ENCODE measurements at places on chromosomes 5 and 9.

DNA sequence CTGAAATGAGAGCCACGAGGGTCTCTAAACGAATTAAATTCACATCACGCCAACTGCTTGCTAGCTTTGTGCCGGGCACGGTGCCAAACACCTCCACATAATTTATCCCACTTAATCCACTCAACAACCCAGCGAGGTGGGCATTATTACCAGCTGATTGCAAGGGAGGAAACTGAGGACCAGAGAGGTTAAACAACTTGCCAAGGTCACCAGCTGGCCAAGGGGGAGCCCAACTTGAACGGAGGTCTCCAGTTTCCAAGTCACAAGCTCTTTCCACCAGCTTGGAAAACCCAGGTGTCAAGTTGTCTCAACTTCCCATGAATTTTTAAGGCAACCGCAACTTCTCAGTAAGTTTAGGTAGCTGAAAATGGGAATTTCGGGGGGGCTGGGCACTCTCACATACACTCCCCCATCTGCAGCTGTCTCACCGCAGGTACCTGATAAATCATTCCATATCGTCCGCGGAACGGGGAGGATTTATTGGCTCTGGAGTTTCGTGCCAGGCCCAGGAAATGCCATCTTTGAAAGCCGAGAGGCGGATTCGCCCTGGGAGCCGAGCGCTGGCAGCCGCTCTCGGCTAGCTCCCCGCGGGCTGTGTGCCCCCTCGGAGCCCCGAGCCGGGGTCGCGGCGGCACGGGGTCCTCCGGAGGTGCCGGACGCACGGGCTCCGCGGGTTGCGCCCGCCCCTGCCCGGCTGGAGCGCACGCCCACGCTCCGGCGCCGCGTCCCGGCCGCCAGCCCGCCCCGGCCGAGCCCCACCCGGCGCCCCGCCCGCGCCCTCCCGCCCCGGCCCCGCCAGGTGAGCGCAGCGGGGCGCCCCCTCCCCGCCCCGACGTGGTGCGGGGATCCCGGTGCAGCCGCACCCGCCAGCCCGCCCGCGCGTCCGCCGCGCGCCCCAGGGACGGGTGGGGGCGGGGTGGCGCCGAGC lies 617 bp downstream of the PTPN3 start:
- DNase-seq, result no peak

DNA sequence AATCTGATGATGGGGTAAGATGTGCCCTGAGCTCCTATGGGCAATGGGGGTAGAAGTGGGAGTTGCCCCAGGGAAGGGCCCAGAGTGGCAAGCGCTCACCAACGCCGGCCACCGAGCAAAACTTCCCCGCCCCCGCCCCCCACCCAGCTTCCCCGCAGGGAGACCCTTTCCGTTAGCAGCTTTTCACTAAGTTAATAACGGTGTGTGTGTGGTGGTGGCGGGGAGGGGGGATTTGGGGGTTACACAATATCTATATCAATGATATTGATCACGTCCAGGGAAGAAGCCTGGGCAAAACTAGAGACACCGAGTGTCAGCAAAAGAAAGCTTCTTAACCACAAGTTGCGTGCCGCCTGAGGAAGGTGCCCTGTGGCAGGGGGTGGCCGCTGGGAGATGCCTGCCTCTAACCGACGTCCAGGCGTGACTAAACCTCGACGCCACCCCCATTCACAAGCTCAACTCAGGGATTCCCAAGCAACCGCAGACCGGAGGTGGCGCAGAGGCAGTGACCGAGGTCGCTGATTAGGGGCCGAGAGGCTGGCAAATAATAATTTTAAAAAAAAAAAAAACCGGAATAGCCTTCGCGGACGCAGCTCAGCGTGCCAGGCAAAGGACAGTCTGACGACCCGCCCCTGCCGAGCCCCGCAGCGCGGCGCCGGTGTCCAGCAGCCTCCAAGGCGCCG lies 222.6 kb downstream of the MEF2C start:
- DNase-seq, result peak; percentile 94

DNA sequence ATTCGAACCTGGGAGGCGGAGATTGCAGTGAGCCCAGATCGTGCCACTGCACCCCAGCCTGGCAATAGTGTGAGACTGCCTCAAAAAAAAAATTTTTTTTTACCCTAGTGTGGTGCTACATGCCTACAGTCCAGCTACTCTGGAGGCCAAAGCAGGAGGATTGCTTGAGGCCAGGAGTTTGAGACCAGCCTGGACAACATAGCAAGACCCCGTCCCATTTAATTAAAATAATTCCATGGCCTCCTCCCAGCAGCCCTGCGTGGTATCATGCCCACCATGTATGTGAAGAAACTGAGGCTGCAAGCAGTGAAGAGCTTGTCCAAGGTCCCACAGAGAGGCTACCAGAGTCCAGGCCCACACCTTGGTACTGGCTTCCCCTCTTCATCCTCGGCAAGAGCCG lies 19.4 kb upstream of the PHYHD1 start:
- no peak for DNase-seq

DNA sequence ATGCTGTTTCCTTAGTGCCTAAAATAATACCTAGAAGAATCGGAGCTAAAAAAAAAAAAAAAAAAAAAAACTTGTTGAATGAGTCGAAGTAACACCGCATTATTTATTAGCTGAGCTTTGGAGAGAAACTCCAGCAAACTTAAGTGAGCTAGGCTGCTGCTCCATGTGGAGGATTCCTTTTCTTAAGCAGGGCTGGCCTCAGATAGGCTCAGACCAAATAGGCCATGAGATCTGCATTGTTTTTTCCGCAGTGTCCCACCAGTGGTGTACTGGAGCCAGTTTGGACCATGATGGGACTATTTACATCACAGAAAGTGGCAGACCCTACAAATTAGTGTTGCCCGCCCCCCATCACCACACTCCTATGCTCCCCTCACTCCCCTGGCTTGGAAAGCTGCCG lies 341.4 kb downstream of the DTWD2 start:
- no peak for DNase-seq

DNA sequence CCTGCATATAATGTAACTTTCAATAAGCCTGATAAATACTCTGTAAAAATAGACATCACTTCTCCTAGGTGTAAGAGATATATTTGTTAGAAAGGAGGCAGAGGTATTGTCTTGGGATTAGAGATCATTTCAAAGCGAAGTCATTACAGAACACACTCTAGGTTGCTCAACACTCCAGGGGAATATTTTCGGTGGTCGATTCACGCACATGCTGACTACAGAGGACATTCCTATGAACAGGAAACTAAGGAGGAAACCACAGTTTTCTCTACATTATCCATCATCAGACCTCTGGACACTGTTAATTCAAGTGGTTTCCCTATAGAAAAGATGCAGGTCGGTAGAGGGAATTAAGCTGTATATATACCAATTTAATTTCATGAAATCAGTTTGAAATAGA lies 370.0 kb downstream of the NDUFS4 start:
- DNase-seq, result no peak

DNA sequence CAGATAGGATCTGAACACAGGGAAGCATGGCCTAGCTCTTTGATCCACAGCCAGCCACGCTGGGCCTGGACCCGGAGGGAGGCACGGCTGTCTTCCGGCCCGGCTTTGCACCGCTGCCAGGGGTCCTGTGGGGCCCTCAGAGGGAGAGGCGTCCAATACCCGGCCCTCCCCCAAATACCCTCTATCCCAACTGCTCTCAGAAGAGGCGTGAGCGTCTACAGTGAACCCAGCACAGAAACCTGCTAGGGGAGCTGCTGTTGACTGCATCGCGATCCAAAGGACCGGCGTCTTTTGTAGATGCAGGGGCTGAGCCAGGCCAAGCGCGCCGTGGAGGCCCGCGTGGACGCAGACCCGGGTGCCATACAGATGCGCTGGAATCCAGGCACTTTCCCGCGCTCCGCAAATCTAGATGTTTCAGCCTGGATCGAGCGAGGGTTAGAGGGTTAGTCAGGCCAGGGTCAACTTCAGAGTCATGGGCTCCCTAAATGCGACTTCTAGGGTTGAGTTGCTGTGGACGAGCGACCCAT lies 1.1 kb upstream of the TCF7 start:
- no peak for DNase-seq

GRCh38 chr5:122154491-122154890 lies 25.1 kb downstream of the ZNF474 start:
- no peak for DNase-seq

DNA sequence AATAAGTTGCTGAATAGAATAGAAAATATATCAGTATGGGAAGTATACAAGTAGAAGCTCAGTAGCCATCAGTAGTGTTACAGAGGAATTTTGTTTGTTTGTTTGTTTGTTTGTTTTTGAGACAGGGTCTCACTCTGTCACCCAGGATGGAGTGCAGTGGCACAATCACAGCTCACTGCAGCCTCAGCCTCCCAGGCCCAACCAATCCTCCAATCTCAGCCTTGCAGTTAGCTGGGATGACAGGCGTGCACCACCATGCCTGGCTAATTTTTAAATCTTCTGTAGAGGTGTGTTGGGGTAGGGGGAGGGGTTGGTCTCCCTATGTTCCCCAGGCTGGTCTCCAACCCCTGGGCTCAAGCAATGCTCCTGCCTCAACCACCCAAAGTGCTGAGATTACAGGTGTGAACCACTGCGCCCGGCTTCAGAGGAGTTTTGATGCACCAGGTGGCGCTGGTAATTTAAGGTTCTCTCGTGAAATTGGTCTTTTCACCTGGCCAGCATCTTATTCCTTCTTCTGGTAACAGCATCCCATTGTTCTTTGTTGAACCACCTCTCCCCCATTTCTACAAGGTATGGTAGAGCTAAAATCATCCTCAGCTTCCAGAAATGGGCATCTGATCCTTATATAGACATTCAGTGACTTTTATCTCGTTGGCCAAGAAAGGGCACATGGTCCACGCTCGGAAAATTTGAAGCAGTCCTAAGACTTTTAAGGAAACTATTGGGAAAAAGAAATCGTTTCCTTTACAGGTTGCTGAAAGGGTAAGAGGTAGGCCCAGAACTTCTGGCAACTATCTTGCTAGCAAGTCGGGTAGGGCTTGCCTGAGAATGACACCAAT lies 157.1 kb downstream of the ARRDC3 start:
- peak; percentile 74 for DNase-seq

GRCh38 chr9:124293718-124294506 lies 36.2 kb downstream of the NEK6 start:
- no peak for DNase-seq

GRCh38 chr9:81423589-81424326 lies 265.6 kb downstream of the TLE1 start:
- no peak for DNase-seq

GRCh38 chr5:179271428-179271734 lies 73.9 kb downstream of the ADAMTS2 start:
- no peak for DNase-seq

DNA sequence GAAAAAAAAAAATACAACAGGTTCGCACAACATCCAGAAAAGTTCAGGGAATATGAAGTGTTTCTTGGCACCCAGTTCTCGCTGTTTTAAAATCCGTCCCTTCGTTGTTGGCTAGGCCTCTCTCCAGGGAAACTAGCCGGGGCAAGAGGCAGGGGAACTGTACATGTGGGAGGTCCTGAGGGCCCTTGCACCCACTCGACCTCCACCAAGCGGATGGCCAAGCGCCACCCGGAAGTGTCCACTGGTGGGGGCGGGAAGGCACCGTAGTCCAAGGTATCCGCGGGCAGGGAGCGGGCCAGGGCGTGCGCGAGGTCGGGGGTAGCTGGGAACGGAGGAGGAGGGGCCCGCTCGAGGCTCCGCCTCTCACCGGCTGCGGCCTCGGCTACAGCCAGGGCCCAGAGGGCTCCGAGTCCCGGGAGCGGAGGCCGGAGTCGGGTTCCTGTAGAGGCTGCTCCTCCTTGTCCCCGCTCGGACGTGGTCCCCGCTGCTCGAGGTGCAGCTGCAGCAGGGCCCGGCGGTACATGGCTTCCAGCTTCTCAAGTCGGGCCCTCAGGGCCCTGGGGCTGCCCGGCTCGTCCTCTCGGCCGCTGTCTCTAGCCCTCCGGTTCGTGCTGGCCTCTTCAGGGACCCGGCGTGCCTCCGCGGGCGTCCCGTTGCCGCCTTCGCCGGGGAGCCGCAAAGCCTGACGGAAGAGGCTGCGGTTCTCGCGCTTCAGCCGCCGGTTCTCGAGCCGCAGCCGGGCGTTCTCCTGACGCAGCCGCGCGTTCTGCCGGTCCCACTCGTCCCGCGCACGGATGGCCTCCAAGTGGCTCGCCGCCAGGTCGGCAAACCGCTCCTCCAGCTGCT lies 720 bp downstream of the TUSC1 start:
- no peak for DNase-seq

GRCh38 chr5:17852740-17853139 lies 218.5 kb downstream of the TAF11L14 start:
- DNase-seq, result no peak

- peak; percentile 8 for DNase-seq
Observed at GRCh38 chr5:167573370-167574127, 717.9 kb upstream of the WWC1 start.

DNA sequence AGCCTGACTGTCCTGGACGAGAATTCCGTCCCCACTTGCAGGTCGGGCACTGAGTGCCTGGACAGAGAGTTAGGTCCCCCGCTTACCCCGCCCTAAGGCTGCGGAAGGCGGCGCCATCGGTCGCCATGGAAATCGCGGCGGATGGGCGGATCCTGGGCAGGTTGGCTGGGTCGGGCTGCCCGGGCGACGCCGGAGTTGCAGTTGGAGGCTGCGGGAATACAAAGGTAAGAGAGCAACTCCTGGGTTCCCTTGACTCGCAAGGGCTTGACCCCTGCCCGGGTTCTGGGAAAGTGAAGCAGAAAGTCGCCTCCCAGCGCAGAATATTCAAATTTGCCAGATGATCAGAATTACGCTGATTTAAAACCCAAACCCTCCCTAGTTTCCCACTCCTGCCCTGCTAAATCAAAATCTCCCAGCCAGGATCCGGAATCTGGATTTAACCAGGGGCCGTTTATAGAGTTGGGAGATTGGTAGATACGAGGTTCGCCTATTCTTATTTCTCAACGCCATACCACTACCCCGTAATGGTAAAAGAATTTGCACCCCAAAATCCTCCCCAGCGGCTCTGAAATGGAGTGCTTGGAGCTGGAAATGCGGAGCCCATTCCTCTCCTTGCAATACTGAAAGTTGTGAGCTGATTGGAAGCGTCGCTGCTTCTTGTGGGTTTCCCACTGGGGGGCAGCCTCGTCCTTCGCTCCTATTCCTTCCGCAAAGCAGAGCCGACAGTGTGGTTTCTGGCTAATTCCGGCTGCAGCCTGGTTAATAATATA lies 156.4 kb upstream of the RASEF start:
- peak; percentile 69 for DNase-seq

GRCh38 chr5:95900383-95900958 lies 61.2 kb downstream of the ELL2 start:
- peak; percentile 61 for DNase-seq

DNA sequence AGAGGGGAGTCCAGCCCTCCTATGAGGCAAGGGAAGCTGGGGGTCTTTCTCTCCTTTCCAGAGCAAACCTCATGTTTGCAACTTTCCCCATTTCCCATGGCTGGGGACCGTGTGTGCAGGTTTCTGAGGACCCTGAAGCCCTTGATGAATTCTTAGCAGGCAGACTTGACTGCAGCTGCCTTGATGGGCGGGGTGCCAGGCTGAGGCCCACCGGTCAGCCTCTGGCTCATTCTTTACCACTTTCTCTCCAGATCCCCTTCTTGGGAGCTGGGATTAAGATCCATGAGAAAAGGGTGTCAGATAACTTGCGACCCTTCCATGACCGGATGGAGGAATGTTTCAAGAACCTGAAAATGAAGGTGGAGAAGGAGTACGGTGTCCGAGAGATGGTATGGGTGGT lies 30.0 kb upstream of the FOXI1 start:
- DNase-seq, result no peak

- DNase-seq, result no peak
Observed at GRCh38 chr9:117720066-117720465, 15.9 kb downstream of the TLR4 start.

Data from RPMI8226 (cell line).